ENCODE measurements at places on chromosomes 3 and 15.
A peak's percentile ranks its signal among the peaks of the same experiment; 100 is the strongest.

DNA sequence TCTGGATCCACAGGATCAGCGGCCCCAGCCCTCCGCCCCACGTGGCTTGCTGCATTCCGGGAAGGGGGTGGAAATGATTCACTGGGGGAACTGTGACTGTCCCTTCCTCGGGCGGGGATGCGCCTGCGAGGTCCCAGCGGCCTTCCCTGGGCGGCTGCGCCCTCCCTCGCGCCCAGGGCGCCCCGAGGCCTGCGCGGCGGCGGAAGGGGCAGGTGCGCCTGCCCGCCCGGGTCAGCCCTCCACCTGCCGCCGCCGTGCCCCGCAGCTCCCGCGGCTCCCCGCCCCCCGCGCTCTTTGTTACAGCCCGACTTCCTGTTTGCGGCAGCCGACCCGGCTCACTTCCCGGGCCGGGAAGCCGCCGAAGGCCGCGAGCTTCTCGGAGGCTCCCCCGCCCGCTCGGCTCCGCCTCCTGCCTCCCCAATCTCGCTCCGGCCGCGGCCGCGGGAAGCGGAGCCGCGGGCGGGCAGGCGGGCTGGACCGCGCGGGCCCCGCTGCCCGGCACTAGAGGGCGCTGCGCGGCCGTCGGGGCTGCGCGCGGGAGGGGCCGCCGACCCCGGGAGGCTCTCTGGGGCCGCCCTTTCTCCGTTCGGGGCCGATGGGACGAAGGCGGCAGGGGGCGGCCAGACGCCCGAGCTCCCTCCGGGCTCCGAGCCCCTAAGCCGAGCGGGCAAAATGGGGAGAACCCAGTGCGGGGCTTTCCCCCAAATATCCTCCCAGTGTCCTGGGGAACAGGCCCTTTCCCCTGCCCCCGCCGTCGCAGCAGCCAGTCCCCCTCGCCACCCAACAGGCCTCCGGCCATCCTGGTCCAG is 11.5 kb upstream of the CHAC1 start:
- no peak for DNase-seq

- no peak for DNase-seq
Observed at GRCh38 chr3:58711871-58712270, 45.3 kb upstream of the FAM3D start.

DNA sequence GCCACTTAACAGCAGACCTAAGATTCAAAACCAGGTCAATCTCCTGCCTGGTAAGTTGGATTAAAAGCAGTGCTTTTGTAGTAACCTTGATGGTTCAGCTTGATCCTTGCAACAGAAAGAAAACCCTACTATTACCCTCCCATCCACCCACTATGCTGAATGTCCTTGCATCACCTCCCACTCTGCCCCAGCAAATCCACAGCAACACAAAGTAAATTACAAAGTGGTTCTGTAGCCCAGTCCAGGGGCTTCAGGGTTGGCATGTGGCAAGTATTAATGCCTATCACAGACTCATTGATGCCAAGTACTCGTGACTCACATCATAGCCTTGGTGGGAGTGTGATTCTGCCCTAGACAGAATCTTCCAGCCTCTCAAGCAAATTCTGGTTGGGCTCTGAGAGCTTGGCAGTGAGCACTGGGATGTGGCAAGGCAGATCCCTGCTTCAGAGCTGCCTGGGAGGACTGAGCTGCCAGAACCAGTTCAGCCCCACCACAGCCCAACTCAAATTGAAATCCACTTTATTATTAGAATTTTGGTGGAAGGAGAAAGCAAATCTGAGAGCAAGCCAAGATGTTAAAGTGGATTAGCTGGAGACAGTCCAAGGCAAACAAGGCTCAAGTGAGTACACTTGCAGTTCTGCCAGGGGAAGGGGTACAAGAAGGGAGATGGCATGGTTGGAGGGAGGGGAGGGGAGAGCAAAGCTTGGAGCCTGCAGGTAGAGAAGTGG is 225.8 kb upstream of the UMPS start:
- DNase-seq, result no peak

GRCh38 chr3:12237912-12238650 is 50.8 kb upstream of the PPARG start:
- no peak for DNase-seq

DNA sequence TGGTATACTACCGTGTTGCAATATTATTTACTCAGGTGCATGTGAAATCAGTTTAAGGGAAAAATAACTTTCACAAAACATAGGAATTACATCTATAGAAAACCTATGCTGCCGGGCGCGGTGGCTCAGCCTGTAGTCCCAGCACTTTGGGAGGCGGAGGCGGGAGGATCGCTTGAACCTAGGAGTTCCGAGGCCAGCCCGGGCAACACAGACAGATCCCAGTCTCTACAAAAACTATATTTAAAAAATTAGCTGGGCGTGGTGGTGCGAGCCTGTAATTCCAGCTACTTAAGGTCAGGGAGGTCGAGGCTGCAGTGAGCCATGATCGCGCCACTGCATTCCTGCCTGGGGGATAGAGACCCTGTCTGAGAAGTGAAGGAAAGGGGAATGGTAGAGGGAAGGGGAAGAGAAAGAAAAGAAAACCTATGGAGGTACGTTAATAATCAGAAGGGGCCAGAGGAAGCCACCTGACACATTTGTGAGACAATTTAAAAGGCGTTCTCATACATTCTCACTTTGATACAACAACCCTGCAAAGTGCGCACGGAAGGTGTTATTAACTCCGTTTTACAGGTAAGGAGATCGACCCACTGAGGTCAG is 456 bp upstream of the TMEM62 start:
- DNase-seq, result no peak

DNA sequence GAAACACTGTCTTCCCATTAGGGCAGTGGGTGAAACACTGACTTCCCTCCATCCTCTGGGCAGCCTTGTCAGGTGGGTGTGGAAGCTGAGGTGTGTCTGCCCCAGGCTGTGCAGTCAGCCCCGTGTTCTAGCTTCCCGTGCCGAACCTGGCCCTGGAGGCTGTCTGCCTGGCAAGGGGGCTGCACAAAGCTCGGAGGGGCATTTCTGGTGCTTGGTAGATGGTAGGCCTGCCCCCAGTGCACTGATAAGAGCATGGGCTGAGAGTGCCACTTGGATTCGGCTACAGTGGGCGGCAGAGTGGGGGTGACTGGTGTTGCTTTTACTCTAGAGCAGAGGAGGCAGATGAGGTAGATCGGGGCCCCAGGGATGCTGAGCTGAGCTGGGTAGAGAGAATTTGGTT is 21.3 kb downstream of the IGF1R start:
- DNase-seq, result no peak

- DNase-seq, result no peak
Observed at GRCh38 chr3:45100981-45101407, 45.2 kb downstream of the CDCP1 start.

DNA sequence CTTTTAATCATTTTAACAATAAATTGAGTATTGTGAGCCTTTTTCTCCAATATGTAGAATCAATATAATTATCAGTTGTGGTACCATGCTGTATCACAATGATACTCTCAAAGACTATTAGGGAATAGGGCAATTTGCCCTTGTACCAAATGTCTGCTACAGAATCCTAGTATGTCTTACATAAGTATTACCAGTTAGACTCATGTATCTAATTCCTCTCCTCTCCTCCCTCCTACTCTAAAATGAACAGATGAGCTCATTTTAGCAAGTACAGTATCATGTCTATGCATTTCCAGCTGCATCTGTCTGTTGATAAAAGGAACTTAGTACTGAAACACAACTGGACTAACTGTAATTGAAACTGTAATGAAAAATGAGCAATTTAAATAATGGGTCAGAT is 124.3 kb upstream of the ATP11B start:
- no peak for DNase-seq

GRCh38 chr3:23837691-23838090 is 31.9 kb downstream of the UBE2E1 start:
- DNase-seq, result no peak

- DNase-seq, result no peak
Observed at GRCh38 chr15:43932907-43933306, 106.1 kb downstream of the WDR76 start.

DNA sequence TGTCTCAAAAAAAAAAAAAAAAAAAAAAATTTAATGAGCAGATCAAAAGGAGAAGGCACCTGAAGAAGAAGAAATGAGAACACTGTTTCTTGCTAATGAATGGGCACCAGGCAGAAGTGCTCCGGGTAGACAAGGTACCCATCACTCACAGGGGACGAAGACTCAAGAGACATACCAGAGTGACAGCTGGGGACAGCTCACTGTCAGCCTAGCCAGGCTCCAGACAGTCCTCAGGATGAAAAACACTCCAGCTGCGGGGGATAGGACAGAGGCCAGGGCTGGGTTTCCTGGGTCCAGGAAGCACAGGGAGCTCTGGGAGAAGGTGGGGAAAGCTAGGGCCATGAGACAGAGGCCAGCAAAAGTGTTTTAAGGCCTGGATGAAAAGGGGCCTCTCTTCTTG is 48.5 kb upstream of the PARL start:
- DNase-seq, result no peak

GRCh38 chr3:107111872-107112271 is 265.4 kb upstream of the CCDC54 start:
- DNase-seq, result no peak

DNA sequence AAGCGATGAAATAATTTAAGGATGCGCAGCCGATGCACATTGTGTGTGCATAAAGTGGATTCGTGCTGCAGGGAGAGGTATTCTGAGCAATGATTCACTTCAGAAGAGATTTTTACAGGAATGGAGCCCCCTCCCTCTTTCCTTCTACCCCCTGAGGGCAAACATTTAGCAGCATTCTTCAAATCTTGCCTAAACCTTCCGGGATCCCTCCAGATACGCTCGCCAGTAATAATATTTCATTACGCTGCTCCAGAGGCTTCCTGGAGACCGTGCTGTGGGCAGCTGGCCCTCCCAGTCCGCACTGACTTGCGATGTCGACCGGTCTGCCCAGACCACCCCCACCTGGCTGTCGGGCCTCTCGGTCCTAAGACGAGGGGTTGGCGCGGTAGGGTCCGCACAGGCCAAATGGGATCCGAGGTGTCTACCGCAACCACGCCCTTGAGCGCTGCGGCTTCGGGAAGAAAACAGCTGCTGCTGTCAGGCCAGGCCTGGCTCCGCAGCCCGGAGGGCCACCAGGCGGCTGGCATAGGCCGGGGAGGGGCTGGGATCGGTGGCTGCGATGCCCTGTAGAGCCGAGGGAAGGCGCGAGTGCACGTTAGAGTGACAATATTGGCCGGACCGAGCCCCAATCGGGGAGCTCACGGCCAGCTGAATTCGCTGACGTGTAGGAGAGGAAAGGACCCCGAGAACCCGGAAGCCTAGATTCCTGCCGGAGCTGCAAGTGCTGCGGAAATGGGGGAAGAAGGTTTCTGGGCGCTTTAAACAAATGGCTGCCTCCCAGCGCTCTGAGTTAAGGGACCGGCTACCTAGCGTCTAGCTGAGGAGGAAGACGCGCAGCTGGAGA is 14.3 kb downstream of the ZIC4 start:
- DNase-seq, result no peak

GRCh38 chr15:91965501-91966193 is 112.1 kb downstream of the SLCO3A1 start:
- DNase-seq, result no peak

- no peak for DNase-seq
Observed at GRCh38 chr15:66133247-66133885, 120.2 kb downstream of the MEGF11 start.

DNA sequence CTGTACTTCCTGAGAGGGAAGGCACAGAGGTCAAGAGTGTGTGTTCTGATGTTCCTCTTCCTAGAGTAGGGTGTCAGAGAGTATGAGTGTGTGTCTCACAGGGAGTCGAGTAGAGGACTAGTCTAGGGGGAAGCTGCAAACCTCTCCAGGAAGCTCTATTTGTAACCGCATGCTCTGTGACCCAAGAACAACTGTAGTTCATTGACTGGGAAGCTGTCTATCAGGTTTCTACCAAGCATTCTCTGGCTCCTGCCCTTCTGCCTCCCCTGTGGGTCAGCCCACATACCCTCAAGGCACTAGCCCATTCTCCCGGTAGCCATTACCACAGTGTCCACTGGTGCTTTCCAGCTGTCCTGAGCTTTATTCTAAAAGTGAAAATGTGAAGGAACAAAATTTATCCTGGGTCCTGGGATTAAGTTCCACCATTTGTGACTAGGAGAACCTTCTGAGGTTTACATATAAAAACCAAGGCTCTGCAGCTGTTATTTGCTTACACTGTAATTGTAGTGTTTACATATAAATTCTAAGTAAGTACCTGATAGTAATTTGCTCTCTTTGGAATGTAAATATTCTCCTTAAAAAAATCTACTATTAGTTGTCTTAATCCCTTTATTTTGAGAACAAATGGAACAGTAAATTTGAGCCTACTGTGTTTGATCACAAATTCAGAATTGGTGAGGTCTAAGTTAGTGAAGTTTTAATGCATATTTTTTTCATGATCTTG is 40.7 kb downstream of the MYRIP start:
- no peak for DNase-seq

GRCh38 chr3:126245811-126246727 is 65.7 kb upstream of the ALDH1L1 start:
- no peak for DNase-seq

DNA sequence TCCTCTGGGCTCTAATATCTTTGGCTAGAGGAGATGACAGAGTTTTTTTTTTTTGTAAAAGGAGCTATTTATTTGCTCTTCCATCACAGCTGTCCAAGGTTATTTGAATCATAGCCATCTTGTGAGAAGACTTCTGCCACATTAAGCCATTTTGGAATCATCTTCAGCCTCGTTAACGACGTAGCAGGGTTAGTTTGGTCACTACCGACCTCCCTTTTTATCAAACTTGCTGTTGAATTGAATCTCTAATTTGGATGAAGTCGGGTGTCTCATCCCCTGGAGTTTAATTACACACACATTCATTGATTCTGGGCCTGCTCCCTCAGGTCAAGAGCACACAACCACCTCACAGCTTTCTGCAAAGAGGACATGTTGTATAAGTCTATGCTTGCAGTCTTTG is 238.7 kb downstream of the CPNE4 start:
- DNase-seq, result no peak

DNA sequence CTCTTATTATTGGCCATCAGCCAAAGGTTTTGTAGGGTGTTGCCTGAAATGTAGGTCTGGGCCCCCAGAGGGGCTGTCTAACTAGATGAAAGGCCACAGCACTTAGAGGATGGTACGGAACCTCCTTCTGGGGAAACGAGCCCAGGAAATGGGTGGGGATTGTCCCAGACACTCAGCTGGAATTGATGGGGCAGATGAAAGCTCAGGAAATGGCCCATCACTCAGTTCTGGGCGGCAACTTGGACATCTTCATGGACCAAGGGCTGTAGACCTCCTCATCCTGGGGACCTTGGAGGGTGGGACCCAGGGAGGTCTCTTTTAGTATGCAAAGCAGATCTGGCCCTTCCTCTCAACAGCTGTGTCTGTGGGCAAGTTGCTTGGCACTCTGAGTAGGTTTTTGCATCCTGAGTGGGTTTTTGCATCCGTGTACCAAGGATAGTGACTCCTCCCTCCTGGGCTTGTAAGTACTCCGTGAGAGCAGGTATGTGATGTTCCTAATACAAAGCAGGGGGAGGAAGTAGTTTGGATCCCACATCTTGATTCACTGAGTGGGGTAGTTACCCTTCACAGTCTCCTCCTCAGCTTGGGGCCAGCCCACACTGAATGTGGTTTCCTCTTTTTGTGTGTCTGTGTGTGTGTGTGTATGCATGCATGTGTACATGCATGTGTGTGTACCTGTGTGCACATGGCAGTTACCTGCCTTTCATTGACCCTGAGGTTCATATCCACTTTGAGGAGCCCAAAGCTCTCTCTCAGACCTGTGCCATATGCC is 292.0 kb downstream of the RPLP1 start:
- DNase-seq, result peak; percentile 52
